ENCODE measurements at places on chromosomes 2 and 18.

DNA sequence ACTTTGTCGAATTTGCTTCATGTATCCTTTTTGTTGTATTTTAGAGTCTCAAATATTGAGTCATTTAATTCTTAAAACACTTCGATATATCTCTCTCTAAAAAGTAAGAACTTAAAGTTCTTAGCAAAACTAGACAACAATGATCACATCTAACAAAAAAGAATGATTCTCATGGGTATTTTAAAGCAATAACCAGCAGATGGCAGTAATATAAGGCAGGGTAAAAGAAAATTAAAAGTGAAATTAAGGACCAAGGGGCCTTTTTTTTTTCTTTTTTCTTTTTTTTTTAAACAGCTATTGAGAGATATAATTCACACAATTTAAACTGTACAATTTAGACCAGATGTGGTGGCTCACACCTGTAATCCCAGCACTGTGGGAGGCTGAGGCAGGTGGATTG, 9.9 kb upstream of the AOX1 start:
- no peak for DNase-seq

DNA sequence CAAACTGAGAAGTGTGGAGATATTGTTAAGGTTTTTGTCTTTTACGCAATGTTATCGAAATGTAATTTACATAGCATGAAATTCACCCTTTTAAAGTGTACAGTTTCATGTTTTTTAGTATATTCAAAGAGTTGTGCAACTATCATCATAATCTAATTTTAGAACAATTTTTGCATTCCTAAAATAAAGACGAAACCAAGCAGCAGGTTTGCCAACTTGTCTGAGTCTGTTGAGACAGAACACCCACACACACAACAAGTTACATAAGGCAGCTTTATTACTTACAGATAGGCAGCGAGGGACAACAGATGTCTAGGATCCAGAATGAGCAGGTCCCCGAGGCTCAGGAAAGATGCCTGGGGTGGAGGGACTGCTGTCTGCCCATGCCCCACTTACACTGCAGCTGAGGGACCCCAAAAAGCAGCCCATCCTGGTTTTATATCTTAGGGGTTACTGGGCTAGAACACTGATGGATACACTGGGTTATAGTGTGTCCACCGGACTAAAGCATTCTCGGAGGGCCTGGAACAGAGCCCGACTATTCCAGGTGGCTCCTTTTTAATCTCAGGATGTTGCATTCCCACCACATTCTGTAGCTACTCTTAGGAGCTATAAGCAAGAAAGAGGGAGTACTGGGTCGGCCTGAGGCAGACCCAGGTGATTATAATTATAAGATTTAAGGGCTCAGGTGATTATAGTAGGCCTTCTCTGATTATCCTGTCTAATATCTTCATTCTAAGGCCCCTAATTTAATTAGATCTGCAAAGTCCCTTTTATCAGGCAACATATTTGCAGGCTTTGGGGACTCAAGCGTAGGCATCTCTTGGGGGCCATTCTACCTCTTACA, 150.2 kb upstream of the DOK6 start:
- no peak for DNase-seq

- no peak for DNase-seq
Measured at GRCh38 chr2:209029249-209029648, 394.6 kb upstream of the MAP2 start.

DNA sequence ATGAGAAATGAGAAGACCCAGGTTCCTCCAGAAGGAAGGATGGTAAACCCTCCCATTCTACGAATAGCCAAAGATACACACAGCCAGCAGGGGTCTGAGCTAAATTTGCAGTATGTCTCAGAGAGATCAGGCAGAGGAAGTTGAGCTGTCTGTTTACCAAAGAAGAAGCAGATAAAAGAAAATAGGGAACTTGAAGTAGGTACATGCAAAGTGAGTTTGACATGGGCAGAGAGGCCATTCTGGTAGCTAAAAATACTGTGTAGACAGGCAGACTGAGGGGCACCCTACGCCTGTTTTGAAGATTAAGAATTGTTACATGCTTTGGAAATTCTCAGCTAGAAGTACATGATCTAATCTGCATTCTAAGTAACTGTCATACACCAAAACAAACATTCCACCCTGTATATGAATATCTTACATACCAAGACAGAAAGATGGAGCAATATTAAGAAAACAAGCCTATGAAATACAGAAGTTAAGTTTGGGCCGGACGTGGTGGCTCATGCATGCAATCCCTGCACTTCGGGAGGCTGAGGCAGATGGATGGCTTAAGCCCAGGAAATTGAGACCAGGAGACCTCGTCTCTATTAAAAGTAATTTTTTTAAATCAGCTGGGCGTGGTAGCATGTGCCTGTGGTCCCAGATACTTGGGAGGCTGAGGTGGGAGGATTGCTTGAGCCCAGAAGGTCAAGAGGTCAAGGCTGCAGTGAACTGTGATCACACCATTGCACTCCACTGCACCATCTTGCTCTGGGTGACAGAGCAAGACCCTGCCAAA, 157.9 kb downstream of the ANKRD44 start:
- no peak for DNase-seq

GRCh38 chr2:196170606-196171247, 651 bp downstream of the STK17B start:
- DNase-seq = no peak

DNA sequence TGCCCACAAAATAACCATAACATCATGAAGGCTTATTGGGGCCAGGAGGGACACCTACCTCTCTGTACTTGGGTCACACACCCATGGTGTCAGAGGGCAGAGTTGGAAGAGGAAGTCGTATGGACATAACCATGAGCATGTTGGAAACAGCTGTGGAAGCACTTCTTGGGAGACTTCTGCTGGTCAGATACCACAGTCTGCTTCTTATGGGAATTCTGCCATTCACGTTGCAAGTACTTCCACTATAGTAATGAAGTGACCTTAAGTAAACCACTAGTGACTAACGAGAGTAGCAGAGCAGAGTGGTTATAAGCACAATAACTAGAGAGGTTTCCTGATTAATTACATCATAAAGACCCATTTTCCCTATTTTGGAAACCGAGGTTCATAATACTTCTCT, 61.1 kb upstream of the TFPI start:
- DNase-seq = no peak

GRCh38 chr2:17975401-17975800, 96.9 kb downstream of the KCNS3 start:
- DNase-seq = no peak

GRCh38 chr2:36770542-36771287, 74.2 kb downstream of the VIT start:
- DNase-seq = no peak

GRCh38 chr18:80172056-80172455, 63.0 kb downstream of the ADNP2 start:
- DNase-seq = no peak

DNA sequence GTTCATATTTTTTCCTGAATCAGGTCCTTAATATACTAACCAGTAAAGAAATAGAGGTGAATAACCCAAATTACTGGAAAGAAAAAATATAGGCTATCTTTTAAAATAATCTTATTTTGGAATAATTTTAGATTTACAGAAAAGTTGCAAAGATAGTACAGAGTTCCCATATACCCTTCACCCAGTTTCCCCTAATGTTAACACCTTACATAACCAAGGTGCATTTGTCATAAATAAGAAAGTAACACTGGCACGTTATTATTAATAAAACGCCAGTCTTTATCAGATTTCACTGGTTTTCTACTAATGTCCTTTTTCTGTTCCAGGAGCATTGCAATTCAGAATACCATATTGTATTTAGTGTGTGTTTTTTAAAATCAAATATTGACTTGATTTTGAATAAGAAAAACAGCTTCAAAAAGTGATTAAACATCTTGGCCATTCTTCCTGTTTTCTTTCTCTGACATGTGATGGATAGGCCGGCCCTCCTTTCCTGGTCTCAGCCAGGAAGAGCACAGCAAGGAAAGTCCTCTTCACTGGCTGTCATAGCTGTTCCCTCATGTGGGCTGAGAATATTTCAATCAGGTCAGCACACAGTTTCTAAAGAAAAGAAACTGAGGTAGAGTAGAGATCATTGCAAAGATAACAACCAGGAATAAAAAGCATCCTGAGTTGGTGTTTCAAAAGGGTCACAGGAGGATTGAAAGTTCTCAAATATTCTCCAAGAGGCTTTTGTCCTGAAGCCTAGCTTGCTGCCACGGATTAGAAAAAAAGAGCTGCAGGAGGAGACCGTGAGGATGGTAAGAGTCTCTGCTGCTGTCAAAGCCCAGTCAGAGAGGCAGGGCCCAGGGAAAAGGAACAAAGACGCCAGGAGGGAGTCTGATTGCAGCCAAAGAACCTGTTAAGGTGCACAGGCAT, 79.3 kb upstream of the ARL5A start:
- DNase-seq = no peak

GRCh38 chr2:128780434-128781080, 461.9 kb upstream of the HS6ST1 start:
- DNase-seq = no peak

GRCh38 chr2:72347081-72347480, 199.4 kb upstream of the CYP26B1 start:
- DNase-seq = no peak

DNA sequence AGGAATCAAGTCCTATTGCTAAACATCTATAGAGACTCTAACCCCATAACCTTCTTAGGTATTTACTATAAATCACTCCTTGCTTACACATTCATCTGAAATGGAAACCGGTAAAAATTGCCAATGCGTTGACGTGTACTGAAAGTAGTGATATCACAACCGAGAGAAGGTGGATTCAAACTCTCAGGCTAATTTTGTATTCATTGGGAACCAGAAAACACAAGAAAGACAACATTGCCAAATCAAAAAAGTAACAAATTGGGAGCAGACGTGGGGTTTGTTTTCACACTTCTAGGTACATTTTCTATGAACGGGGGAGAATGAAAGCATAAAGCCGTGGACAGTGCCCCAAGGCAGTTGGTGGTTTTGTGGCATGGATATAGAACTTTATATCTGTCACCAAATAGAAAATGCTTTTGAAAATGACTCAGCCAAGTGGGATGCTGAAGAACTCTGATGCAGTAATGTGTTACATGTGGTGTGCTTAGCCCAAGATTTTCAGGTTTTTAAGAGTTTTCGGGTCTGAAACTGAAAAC, 155.1 kb upstream of the RASGRP3 start:
- no peak for DNase-seq

GRCh38 chr2:158144914-158145625, 43.4 kb downstream of the UPP2 start:
- no peak for DNase-seq

DNA sequence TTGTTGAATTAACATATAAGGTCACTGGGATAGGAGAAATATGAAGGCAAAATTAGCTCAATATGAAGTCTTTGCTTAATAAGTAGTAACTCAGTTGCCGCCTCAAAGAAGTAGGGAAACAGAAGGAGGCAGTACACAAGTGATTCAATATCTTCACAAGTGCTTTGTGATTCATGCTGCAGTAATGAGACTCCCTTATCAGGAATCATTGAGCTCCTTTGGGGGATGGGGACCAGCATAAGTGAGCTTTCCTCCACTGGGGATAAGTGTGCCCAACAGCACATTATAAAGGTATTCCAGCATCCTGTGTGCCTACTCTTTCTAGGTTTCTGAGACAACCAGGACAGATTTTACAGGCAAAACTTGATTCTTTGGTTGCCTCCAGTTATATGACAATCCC, 323.4 kb upstream of the UBE2E3 start:
- no peak for DNase-seq

DNA sequence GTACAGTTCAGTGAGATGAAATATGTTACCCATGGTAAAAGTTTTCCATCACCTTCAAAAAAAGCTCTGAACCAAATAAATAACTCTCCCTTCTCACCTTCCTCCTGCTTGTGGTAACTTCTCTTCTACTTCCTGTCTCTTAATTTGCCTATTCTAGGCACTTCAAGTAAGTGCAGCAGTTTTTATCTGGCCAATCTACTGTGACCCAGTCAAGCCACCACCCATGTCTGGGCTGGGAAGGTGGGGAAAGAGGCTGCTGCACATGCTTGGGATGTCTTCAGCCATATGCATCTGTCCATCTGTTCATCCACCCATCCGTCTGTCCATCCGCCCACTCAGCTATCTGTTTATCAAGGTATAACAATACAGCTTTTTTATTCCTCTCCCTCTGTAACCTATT, 31.6 kb downstream of the ZNF532 start:
- DNase-seq = no peak

- no peak for DNase-seq
Measured at GRCh38 chr2:23476786-23477185, 91.8 kb downstream of the KLHL29 start.

- DNase-seq = no peak
Measured at GRCh38 chr2:38462121-38462661, 85.1 kb upstream of the ATL2 start.

DNA sequence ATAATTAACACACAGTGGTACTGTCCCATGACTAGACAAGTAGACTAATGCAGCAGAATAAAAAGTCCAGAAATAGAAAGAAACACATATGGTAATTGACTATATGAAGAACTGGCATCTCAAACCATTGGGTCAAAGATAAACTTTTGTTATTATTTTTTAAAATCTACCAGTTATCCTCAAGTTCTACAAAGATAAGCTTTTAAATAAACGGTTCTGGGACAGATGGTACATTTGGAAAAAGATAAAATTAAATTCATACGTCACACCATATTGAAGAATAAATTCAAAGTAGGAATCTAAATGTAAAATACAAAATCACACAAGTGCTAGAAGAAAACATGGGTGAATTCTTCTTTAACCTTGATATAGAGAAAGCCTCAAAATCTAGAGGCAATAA, 37.6 kb upstream of the PLEKHM3 start:
- DNase-seq = no peak

GRCh38 chr2:151052850-151053660, 208.6 kb downstream of the RBM43 start:
- DNase-seq = no peak

DNA sequence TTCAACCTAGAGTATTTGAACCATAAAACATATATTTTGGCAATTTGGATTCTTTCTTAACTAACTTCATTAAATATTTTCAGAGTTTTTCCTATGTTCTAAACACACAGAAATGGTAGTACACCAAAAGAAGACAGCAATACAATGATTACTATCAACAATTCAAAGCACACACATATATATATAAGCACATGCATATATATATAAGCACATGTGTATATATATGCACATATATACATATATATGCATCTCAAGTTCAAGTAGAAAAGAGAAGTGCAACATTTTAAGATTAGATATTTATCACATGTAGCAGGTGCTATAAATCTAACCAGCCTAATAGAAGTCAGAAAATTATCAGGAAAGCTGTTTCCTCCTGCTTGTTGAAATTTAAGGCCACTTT, 320.9 kb upstream of the FSIP2 start:
- no peak for DNase-seq

DNA sequence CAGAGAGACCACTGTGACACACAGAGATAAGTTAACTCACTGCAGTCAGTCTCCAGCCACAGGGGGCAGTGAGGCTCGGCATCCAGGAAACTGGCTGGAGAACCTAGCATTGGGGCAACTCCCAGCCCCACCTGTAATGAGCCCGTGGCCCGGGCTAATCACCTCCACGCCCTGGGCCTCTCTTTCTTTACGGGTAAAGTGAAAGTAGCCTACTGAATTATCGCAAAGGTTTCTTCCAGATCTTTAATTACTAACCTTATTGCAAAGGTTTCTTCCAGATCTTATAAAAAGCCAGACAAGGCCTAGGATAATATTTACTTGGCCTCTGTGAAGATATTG, 45.7 kb upstream of the ACAA2 start:
- DNase-seq = no peak
